ENCODE measurements at places on chromosomes 12 and 14. TPM values are rescaled to one million over a fixed set of nuclear protein-coding genes. Genes with fewer than 3 reads are reported as not detected.

DNA sequence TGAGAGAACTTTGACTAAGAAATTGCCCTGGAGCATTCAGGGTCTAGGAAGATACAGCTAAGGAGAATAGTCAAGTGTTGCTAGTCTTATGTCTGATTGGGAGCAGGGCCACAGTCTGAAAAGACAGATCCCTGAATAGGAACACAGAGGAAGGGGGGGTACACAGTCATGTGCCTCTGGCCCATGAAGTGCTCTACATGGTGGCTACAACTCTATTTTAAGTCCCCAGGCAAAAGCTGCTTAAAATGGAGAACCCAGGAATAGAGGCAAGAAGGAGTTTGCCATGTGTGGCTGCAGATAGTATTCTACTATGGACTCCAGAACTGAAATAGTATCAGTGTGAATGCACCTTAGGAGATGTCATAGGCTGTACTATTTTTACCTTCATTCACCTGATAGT, 118.0 kb upstream of the NPAS3 start:
- no peak for DNase-seq

The KCNH3 gene
- 0.53 TPM for total RNA-seq

The PPFIBP1 gene
- total RNA-seq = 188 TPM

DNA sequence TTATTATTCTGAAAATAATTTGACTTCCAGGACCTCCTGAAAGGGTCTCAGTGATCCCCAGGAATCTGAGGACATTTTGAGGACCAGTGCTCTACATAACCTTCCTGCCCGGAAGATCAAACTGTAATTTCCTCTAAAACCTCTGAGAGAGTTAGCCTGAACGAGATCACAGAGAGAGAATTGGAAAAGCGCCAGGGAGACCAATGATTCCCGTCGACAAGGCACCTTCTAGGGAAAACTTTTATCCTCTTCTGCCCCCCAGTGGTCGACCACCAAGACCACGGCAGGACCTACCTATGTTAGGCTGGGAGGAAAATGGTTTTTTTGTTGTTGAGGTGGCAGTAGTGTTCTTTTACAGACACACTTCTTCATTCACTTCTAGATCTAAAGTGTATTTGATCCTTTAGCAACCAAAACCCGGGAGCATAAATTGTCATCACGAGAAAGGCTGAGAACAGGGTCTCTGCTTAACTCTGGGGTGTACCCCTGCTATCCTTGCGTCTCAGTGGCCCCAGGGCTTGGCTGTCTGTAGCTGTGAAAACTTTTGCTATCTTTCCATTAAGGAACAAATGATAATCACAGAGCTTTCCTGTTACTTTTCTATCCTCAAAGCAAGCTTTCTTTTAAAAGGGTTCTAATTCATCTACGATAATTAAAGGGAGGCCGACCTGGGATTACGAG, 62.9 kb upstream of the NID2 start:
- DNase-seq = peak; percentile 79

DNA sequence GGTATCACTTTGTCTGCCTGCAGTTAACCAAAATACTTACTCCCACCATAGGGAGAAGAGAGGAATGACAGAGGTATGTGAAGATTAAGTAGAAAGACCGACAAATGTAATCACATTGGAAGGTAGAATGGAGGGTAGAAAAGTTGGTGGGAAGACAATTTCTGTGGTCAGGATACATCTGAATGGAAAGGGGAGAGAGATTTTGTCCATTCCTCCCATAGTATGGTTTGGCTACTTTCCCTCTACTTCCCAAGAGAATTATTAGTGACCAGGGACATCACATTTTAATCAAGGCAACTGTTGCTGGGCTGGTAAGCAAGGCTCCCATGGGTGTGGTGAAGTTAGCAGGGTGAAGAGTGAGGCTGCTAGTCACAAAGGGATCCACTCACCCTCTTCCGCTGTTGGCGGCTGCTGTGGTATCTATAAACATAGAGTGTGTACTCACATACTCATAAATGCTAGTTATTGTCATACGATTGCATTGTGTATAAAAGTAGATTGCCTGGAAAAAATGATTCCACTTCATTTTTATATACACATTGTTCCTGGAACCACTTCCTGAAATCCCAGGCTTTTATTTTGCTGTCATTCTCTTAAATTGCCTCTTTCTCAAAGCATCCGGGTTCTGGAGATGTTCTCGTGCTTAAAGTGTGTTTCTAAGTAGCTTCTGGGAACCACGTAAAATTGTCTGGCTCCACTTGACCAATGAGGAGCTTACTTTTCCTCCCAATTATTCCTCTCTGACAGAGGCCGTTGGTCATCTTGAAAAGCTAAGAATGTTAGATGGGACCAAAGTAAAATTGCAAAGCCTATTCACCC, 413.1 kb downstream of the ZFP36L1 start:
- DNase-seq = no peak

The TAS2R30 gene
- 6.7 TPM for total RNA-seq
